ENCODE measurements at places on chromosomes 1 and 21.

- DNase-seq, result no peak
Observed at GRCh38 chr1:228873709-228874108, 138.4 kb downstream of the RHOU start.

DNA sequence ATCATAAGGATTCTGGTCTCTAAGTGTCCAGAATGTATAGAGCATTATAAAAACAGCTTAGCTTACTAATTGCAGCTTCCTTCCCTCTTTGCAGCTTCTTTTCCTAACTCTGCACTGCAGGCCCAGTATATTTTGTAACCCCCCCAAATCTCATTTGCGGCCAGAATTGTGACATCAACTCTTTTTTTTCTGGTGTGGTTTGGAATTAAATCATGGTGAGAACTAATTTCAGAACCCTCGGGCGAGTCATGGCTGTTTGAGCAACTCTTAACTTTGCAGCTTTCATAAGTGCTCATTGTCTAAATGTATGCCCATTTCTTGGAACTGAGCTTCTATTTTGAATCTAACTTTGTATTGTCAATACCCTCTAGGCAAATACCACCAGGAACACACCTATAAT lies 187.4 kb downstream of the CYYR1 start:
- DNase-seq, result no peak

DNA sequence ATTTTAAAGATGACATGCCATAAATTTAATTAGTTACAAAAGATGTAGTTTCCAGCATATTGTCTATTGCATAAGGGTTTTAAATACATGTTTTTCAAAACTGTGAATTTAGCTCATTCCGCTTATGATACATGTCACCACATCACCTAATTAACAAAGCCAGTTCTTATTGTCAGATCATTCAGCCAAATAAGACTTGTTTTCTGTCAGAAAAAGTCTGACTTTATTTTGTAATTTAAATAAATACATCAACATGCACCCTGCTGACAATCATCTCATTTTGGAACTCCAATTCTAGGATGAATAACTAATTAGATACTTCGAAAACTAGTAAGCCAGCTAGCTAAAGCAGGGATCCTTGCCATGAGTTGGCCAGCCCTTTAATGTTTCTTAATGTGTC lies 110.9 kb upstream of the APP start:
- no peak for DNase-seq

- DNase-seq, result no peak
Observed at GRCh38 chr1:97925151-97925550, 4.3 kb upstream of the DPYD start.

DNA sequence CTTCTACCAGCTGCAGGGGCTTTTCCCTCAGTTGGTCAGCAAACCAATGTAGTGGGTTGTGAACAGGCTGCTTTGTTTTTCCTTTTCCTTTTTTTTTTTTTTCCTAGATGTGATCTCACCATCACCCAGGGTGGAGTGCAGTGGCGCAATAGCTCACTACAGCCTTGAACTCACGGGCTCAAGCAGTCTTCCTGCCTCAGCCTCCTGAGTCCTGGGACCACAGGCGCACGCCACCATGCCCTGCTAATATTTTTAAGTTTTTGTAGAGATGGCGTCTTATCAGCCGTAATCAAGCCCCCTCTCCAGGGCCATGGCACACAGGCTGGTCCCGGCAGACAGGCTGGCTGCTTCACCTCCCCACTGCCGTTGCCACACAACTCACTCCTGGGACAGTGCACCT lies 3.4 kb upstream of the TRIM11 start:
- no peak for DNase-seq

DNA sequence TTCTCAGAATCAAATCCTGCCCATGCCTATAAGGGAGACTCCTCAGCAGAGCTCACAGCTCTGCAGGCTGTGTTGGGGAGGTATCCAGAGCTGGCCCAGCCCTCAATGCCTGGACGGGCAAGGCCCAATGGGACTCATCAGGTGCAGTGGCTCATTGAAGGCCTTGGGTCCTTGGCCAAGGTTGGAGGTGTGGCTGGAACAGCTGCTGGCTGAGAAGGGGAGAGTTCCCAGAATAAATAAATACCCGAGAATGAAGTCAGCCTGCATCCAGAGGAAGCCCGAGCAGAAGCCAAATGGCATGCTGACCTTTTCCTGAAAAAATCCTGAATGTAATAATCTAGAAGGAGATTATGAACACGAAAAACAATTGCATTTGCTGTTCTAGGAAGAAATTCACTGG lies 25.2 kb upstream of the IKBKE start:
- DNase-seq, result no peak

- no peak for DNase-seq
Observed at GRCh38 chr1:66617362-66618184, 83.6 kb downstream of the SGIP1 start.

DNA sequence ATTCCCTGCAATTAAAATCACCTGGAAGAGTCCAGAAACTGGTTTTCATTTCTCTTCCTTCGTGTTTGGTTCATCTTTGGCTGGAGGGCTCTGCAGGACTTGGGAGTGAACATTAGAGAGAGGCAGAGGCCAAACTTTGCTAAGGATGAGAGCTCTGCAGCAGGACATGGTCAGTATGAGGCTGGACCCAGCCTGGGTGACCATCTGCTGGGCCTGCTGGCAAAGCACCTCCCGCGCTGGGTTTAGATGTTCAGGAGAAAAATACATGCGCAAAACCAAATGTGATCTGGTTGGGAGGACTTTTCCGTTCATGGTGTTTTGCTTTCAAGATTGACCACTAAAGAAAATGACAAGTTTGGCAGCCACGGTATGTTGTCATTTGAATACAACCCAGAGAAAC lies 15.9 kb downstream of the KAZN start:
- DNase-seq, result no peak

- no peak for DNase-seq
Observed at GRCh38 chr1:53026254-53026653, 35.8 kb upstream of the PODN start.

- DNase-seq, result no peak
Observed at GRCh38 chr1:94280541-94280940, 43.2 kb upstream of the ARHGAP29 start.

- DNase-seq, result no peak
Observed at GRCh38 chr1:94993931-94994645, 67.2 kb upstream of the CNN3 start.

All from esophagus squamous epithelium (tissue), 5 donors.